ENCODE measurements at places on chromosomes 7 and 10.

- no peak for DNase-seq
Observed at GRCh38 chr10:75977139-75977538, 545.7 kb downstream of the LRMDA start.

DNA sequence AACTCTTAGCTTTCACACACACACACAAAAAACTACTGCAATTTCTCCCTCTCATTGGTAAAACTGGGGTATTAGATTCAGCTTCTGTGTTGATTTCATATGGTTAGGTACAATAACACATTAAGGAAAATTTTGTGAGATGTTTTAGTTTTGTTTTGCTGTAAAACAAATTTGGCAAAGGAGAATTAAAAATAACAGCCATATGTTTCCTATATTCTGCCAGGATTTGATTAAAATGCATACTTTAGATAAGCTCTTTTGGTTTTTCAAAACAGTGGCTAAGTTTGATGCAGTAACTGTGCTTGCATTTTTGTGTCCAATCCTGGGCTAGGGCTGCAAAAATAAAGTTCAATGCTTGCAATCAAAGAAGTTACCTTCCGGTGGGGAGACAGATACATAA is 126.3 kb downstream of the CALCR start:
- no peak for DNase-seq

DNA sequence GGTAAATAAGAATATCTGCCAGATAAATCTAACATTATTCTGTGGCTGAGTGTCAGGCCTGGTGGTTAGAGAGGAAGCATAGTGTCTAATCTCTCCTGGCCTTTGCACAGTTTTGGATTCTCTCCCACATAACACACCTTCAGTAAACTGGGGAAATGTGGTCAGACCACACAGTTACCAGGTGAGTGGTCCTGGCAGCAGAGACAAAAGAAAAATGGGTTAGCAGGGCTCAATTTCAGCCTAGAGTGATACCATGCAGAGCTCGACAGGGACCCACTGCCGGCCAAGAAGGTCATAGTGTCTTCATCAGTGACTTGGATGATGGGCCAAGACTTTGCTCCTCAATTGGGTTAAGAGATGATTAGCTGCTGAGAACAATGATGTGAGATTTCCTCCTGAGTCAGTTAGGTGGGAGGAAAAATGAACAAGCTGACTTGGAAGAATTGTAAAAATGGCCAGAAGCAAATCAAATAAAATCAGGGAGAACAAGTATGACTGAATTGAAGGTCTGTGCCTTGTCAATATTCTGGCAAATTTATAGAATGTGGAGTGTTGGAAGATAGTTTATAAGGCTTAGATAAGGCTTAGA is 69.2 kb upstream of the EFCAB10 start:
- DNase-seq, result no peak

GRCh38 chr7:131381069-131381838 is 53.6 kb downstream of the MKLN1 start:
- DNase-seq, result peak; percentile 68

- DNase-seq, result no peak
Observed at GRCh38 chr10:71282323-71282680, 36.8 kb upstream of the SLC29A3 start.

GRCh38 chr7:35355199-35355598 is 101.3 kb upstream of the TBX20 start:
- DNase-seq, result no peak

- DNase-seq, result peak; percentile 20
Observed at GRCh38 chr7:36079446-36080025, 73.5 kb upstream of the EEPD1 start.

DNA sequence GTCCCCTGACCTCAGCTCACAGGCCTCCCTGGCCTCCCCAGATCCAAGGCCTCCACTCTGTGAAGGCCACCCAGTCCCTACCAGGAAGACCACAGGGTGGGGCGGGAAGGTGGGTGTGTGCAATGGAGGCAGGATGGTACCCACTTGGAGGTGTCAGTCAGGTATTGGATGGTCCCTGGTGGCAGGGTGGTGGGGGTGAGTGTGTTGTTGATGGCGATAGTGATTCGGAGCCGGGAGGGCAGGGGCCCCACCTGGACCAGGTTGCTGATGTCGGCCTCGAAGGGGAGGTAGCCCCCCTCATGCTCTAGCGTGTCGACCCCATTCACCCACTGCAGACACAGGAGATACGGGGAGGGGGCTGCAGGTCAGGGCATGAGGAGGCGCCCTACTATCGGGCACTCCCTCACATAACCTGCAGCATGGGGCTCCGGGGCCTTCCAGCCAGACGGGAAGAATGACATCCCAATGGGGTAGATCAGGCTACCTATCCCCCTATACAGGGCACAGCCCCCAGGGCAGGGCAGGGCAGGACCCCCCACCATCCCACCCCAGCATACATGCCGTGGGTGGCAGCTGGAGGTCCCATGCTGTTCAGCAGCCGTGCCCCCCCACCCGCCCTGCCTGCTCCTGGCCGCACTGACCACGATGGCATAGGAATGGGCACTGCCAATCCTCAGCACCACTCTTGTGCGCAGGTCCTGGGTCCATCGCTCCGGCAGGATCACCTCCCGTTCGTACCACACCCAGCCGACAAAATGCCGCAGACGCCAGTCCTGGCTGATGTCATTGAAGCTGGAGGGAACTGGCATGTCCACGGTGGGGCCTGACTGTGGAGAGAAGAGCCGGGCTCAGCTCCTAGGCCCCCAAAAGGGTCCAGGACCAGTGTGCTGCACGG is 2.2 kb downstream of the GUSB start:
- DNase-seq, result no peak

Measured in fibroblast of skin of back (primary cell).